GM23338 (cell line): ENCODE measurements at places on chromosomes 16 and 17. TPM values are rescaled to one million over a fixed set of nuclear protein-coding genes. Genes with fewer than 3 reads are reported as not detected.
A peak's percentile ranks its signal among the peaks of the same experiment; 100 is the strongest.

CCNF gene
- total RNA-seq = 53.0 and 54.2 TPM in 2 replicates

ABCC6 gene
- 0.16 and 0.73 TPM in 2 replicates for total RNA-seq

LAT gene
- total RNA-seq = 0.19 and 2.4 TPM in 2 replicates

- no peaks in the 10 kb centered on the region for H3K4me1 ChIP-seq
- no peak overlapping the region for H3K27ac ChIP-seq
- no peak for DNase-seq
- H3K4me3 ChIP-seq = no peak overlapping the region
Measured at GRCh38 chr16:2744711-2745110, 7.7 kb upstream of the SRRM2 start.

DNA sequence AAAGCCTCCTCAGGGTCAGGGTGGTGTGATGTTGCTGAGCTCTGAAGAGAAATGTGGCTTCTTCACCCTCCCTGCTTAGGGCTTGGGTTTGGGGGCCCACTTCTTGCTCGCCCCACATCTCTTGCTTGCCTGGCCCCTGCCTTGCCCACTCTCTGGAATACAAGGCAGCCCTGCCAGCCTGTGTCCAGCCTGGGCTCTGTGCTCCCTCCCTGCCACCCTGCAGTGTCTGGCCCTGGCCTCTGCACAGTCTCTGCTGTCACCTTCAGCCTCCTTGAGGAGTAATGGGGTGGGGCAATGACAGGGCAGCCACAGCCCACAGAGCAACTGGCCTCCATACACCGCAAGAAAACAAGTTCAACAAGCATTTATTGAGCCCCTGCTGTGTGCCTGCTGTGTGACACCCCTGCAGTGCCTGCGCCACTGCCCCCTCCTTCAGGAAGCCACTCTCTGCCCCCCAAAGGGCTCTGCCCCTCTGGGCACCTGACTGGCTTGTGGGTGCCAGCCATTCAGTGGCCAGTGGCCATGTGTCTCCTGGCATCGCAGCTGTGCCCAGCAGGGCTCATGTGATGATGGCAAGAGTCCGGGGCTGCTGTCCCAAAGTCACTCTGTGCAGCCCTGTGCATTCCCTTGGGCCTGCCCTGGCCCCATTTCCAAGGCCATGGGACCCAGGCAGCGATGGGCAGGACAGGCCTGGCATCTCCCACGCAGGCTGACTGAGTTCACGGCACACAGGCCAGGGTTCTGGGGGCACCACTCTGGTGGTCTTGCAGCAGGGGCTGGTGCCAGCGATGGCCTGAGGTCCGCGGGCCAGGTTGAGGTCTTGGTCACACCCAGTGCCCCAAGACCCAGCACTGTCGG is 240.8 kb downstream of the KATNIP start:
- no peaks in the 10 kb centered on the region for H3K4me1 ChIP-seq
- no peak overlapping the region for H3K27ac ChIP-seq
- no peaks in the 10 kb centered on the region for H3K36me3 ChIP-seq
- H3K4me3 ChIP-seq = no peak overlapping the region
- H3K27me3 ChIP-seq = no peaks in the 10 kb centered on the region

DNA sequence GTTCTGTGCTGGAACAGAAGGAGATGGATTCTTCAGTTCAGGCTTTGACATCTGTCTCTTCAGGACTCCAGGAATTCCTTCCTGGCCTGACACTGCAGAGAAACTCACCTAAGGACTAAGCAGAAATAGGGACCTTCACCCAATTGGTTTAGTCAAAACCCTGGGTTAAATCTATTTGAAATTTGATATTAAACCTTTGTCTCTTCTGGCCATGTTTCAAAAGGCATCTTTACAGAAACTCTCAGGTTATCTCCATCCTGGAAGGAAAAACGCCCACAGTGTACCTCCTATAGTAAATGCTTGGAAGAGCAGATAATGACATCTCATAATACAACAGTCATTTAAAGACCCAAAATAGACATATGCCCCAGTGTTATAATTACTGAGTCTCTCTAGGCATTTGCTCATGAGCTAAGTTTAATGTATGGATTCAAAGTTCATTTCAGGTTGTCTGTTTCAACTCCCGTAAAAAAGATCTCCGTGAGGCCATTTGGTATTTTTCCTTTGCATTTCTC is 5.6 kb upstream of the HOXB4 start:
- H3K36me3 ChIP-seq = no peaks in the 10 kb centered on the region
- no peak for DNase-seq
- H3K4me3 ChIP-seq = no peak overlapping the region
- H3K27ac ChIP-seq = no peak overlapping the region
- H3K4me1 ChIP-seq = peaks cover 60% of the 10 kb centered on the region

- peak; percentile 68 for DNase-seq
- peak overlapping the region; percentile 95 for H3K27ac ChIP-seq
- peaks cover 21% of the 10 kb centered on the region for H3K4me1 ChIP-seq
- peaks cover 6% of the 10 kb centered on the region; the same call in 1 of the 2 replicates for H3K36me3 ChIP-seq
Measured at GRCh38 chr17:21213638-21214014, 335 bp downstream of the TMEM11 start.

- H3K27ac ChIP-seq = no peak overlapping the region
- no peaks in the 10 kb centered on the region for H3K27me3 ChIP-seq
- no peak for DNase-seq
Measured at GRCh38 chr16:87325423-87325858, 8.2 kb upstream of the C16orf95 start.

DNA sequence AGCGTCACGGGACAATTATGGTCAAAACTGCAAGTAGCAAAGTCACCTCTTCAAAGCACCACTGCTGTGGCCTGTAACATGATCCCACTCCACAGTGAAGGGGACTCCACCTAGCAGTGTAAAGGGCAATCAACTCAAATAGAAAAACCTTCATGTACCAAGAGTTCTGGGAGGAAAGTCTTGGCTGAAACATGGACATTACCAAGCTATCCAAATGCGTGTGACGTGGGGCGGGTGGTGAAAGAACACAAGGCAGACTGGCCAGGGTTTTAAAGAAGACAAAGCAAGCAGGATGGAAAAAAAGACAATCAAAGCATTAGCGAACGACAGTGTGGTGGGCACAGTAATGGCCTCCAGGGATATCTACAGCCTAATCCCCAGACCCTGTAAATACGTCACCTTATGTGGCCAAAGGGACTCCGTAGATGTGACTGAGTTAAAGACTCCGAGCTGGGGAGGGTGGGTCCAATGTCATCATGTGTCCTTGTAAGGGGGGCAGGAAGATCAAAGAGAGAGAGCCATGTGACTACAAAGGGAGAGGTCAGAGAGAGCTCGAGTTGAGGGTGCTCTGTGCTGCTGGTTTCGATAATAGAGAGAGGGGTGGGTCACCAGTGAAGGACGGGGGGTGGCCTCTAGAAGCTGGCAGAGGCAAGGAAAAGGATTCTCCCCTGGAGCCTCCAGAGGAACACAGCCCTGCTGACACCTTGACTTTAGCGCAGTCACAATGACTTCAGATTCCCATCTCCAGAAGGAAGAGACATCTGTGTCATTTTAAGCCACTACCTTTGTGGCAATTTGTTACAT is 6.0 kb downstream of the HSDL1 start:
- H3K4me1 ChIP-seq = peaks cover 35% of the 10 kb centered on the region
- peak overlapping the region; percentile 15; the same call in 1 of the 2 replicates for H3K4me3 ChIP-seq
- peak; percentile 49 for DNase-seq
- peak overlapping the region; percentile 53; the same call in 1 of the 2 replicates for H3K27ac ChIP-seq

- no peaks in the 10 kb centered on the region for H3K4me1 ChIP-seq
- DNase-seq = no peak
Measured at GRCh38 chr16:47055136-47055885, 81.8 kb upstream of the DNAJA2 start.

- DNase-seq = no peak
- no peak overlapping the region for H3K4me3 ChIP-seq
- H3K27me3 ChIP-seq = peaks cover 26% of the 10 kb centered on the region
- no peaks in the 10 kb centered on the region for H3K36me3 ChIP-seq
Measured at GRCh38 chr17:42687707-42688320, 5.5 kb downstream of the CNTNAP1 start.

DNA sequence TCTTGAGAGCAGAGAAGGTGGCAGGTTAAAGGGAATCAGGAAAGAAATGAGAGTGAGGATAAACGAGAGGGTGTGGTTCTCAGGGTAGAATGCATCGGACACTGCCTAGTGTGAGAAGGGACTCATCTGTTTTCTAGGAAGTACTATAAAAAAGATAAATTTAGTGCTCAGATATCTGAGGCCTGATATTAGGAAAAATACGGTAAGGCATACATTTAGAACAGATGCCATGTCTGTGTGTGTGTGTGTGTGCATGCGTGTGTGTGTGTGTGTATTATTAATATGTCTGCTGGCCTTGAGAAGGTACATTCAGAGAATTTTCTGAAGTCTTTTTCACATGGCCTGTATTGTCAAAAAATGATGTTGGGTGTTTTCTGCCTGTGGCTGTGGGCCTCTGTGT is 414.8 kb downstream of the MAF start:
- no peaks in the 10 kb centered on the region for H3K27me3 ChIP-seq
- DNase-seq = no peak
- no peak overlapping the region for H3K27ac ChIP-seq
- H3K4me3 ChIP-seq = no peak overlapping the region

DNA sequence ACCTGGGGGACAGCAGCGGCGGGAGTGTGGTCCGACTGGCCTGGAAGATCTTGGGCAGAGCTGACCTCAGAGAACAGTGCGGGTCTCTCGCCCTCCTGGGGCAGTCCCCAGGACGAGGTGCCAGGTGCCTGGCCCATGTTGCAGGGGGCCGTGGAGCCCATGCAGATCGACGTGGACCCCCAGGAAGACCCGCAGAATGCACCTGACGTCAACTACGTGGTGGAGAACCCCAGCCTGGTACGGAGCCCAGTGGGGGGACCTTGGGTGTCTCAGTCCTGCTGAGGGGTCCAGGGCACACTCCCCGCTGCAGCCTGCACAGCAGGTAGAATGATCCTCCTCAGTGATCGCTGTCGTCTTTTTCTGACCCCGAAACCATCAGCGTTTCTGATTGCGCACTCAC is 1.4 kb downstream of the GPS1 start:
- H3K4me1 ChIP-seq = no peaks in the 10 kb centered on the region
- peaks cover 4% of the 10 kb centered on the region; the same call in 1 of the 2 replicates for H3K36me3 ChIP-seq
- peak overlapping the region; percentile 89 for H3K4me3 ChIP-seq
- H3K27ac ChIP-seq = no peak overlapping the region
- no peaks in the 10 kb centered on the region for H3K27me3 ChIP-seq
- no peak for DNase-seq

DNA sequence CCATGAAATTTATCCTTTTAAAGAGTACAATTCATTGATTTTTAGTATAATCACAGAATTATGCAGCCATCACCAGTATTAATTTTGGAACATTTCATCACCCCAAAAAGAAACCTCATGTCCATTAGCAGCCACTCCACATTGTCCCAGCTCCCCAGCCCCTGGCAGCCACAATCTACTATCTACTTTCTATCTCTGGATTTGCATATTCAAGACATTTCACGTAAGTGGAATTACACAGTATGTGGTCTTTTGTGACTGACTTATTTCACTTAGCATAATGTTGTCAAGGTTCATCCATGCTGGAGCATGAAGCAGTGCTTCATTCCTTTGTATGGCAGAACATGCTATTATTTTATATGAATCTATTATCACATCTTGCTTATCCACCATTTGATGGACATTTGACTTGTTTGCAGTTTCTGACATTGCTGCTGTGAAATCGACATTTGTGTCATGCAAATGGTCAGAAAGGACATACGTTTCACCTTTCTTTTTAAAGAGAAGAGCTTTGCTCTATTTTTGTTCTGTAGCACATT is 10.7 kb downstream of the METTL9 start:
- H3K4me3 ChIP-seq = no peak overlapping the region; the same call in 1 of the 2 replicates
- peaks cover 52% of the 10 kb centered on the region for H3K4me1 ChIP-seq
- H3K36me3 ChIP-seq = no peaks in the 10 kb centered on the region
- peak; percentile 31 for DNase-seq
- H3K27me3 ChIP-seq = no peaks in the 10 kb centered on the region

- 0 out of 2 replicates have a peak overlapping the region, but pooled peaks have one; percentile 20 for H3K27ac ChIP-seq
- H3K27me3 ChIP-seq = no peaks in the 10 kb centered on the region
Measured at GRCh38 chr17:45578516-45579455, 88.3 kb upstream of the PLEKHM1 start.

DNA sequence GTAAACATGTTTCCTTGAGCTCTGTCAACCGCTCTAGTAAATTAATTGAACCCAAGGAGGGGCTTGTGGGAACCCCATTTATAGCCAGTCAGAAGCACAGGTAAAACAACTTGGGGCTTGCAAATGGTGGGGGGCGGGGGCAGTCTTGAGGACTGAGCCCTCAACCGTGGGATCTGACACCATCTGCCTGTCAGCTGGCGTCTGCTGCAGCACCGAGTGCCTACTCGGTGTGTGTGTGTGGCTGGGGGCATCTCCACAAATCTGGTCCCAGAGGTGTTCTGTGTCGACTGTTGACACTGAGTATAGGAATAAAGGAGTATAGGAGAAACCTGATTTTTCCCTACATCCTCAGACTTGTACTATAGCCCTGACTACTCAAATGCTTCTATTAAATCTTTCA is 20.6 kb downstream of the CREBBP start:
- DNase-seq = no peak
- H3K27ac ChIP-seq = no peak overlapping the region
- H3K36me3 ChIP-seq = no peaks in the 10 kb centered on the region

DNA sequence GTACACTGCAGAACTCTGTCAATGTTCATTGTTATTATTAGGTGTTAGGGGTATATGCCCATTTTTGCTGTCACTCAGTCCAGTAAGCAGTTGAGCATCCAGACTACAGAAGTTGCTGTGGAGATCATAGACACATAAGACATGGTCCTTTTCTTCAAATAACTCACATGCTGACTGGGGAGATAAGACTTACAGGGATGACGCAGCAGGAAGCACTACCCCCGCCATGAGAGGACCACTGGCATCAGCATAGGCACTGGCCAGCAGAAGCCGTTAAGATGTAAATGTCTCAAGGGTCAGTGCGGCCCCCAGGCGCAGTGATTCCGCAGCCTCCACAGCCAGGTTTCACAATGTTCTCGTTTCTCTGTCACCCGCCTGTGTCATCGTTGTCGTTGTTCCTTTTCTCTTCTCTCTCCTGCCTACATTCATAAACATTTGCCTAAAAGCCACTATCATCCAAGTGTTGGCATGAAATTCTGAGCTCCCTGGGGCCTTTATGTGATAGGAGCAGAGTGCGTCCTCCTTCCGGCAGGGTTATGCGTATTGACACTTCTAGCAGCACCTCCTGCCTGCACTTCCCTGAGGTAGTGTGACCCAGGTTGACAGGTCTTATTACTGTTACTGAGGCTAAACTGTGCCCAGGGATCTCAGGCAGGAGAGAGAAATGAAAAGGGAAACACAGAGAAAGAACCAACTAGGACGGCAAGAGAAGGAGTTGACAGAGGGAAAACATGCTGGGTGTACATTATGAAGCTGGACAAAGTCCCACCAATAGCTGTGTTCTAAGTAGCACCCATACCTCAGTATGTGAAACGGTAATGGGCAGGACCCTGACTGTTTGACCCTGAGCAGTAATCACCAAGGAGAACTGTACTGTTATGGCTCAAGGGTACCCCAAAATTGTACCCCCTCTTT is 17.9 kb downstream of the TANGO6 start:
- no peaks in the 10 kb centered on the region for H3K27me3 ChIP-seq
- no peak overlapping the region for H3K27ac ChIP-seq
- H3K4me1 ChIP-seq = peaks cover 6% of the 10 kb centered on the region; the same call in 1 of the 2 replicates
- no peaks in the 10 kb centered on the region; the same call in 1 of the 2 replicates for H3K36me3 ChIP-seq
- no peak overlapping the region for H3K4me3 ChIP-seq
